Muscle of arm (tissue), 14 donors: ENCODE measurements at places on chromosomes 4 and X.

GRCh38 chr4:96093057-96093456 lies 253.2 kb downstream of the PDHA2 start:
- DNase-seq, result peak; percentile 6

DNA sequence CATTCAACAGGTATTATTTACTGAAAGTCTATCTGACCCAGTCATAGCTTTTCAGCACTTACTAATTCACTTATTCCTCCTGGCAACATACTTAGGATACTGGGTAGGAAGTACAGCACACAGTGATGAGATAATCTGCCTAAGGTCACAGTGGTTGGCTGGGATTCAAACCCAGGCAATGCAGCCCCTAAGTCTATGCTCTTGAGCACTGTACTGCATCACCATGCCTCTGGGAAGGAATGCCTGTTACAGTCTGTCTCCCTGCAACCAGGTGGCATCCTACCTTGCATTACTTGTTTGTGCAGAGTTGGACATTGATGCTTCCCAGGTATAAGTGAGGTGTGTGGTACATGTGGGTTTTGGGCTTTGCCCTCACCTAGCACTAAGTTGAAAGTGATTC lies 21.5 kb upstream of the LRAT start:
- no peak for DNase-seq

- DNase-seq, result no peak
Observed at GRCh38 chr4:41320278-41320677, 63.5 kb downstream of the UCHL1 start.

DNA sequence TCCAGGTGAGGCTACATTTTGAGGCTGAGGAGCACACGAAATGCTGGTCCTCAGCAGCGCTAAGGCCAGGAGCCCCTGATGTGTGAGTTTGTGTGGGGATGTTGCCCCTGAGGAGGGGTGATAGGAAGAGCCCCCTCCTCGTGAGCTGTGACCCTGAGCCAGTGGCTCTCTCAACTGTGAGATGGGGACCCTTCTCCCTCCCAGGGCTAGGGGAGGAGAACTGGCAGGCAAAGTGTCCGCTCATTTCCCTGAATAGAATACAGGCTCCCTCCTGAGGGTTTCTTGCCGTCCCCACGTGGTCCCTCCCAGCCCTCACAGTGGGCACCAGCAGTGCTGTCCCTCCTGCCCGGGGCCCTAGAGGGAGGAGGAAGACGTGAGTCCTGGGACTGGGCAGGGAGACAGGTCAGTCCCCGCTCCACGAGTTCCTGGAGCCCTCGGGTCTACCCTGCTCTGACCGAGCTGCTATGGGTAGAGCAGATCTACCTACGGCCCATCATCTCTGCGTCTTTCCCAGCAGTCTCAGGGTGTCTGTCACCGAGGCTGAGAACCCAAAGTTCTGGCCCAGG lies 21.0 kb upstream of the TBC1D14 start:
- DNase-seq, result no peak

- no peak for DNase-seq
Observed at GRCh38 chrX:110941906-110942305, 146.3 kb upstream of the CHRDL1 start.

DNA sequence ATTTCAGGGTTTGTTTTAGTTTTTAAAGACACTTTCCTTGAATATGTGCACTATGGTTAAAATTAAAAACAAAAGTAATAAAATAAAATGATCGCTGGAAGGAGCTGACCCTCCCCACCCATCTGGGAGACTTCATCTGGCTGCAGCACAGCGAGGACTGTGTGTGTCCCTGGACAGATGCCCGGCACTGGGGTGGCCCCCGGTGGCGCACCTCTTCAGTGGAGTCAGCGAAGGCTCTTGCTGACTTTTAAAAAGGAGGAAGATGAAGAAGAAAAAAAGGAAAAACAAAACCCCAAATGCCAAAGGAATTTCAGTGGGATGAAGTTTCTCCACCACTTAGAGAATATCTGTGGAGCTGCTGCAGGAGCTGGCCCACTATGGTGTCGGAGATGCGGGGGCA lies 5.4 kb upstream of the ADGRG4 start:
- DNase-seq, result no peak

- DNase-seq, result peak; percentile 23
Observed at GRCh38 chr4:86935853-86936733, 1.3 kb downstream of the AFF1 start.

GRCh38 chr4:143643399-143643798 lies 57.1 kb downstream of the FREM3 start:
- DNase-seq, result no peak

DNA sequence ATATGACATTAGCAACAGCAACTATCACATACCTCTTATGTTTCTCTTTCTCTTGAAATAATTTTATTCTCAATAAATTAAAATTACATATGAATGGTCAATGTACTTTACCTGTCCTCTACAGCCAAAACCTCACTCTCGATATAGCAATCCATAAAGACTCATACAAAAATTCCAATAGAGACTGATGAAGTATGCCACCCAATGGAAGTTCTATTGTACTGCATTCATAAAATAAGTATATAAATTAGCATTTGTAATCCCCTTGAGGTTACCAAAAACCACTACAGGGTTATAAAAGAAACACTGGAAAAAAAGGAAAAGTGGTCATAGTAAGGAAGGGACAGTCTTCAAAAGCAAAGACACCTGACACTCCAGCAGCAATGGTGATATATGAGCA lies 32.8 kb downstream of the CLDN2 start:
- DNase-seq, result no peak

DNA sequence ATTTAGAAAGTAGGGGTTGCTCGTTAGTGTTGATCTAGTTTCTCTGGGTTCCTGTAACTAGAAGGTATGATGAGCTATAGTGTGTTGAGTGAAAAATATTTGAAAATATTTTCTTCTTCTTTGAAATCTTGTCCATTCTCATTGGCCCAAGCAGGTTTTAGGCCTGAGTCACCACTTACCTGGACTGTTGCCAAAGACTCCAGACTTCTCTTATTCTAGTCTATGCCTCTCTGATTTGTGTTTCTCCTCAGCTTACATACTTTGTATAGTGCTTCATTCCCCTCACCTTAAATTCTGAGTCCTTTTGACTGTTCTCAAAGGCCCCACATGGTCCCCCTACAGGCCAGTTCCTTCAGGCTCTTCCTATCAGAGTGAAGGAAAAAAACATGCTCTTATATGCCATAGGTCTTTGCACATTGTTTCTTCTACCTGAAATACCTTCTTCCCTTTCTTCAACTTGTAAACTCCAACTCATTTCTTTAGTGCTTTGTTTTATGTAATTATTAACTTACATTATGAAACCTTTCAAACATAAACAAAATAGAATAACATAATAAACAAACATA lies 258.2 kb downstream of the PPP1R2C start:
- no peak for DNase-seq

- DNase-seq, result no peak
Observed at GRCh38 chr4:78661921-78662521, 110.5 kb downstream of the ANXA3 start.

DNA sequence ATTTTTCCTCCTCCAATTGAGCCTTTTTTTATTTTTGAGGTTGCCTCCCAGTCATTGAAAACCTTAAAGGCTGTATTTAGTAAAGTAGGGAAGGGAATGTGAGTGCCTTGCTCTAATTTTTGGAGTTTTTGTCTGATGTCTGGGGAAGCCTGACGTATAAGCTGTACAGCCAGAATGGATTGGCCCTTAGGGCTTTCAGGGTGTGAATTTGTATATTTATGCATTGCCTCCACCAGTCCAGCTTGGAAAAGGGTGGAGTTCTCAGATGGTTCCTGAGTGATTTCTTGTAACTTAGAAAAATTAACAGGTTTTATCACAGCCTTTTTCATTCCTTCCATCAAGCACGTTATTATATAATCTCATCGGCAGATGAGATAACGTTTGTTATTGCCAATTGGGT lies 8.6 kb upstream of the IL9R start:
- no peak for DNase-seq

- DNase-seq, result no peak
Observed at GRCh38 chr4:103105558-103106356, 6.1 kb upstream of the BDH2 start.

GRCh38 chr4:10495651-10496050 lies 38.4 kb upstream of the ZNF518B start:
- no peak for DNase-seq

DNA sequence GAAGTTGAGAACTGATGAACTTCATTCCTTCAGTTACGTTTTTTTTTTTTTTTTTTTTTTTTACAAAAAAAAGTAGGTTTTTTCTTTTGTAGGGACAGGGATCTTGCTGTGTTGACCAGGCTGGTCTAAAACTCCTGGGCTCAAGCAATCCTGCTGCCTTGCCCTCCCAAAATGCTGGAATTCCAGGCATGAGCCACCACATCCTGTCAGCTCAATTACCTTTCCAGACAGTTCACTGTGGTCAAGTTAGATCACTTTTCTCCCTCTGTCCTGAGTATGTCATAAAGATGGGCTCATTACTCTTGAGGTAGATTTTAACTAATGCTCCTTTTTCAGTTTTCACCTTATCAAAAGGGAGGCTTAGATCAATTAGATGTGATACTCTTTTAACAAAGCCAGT lies 10.8 kb upstream of the NR3C2 start:
- no peak for DNase-seq

GRCh38 chrX:43880425-43880824 lies 1.8 kb downstream of the MAOB start:
- DNase-seq, result no peak

- no peak for DNase-seq
Observed at GRCh38 chr4:121484633-121485032, 103.8 kb upstream of the QRFPR start.

- no peak for DNase-seq
Observed at GRCh38 chr4:6874981-6875380, 34.6 kb upstream of the TBC1D14 start.

GRCh38 chrX:66632473-66632872 lies 6.4 kb downstream of the EDA2R start:
- no peak for DNase-seq

DNA sequence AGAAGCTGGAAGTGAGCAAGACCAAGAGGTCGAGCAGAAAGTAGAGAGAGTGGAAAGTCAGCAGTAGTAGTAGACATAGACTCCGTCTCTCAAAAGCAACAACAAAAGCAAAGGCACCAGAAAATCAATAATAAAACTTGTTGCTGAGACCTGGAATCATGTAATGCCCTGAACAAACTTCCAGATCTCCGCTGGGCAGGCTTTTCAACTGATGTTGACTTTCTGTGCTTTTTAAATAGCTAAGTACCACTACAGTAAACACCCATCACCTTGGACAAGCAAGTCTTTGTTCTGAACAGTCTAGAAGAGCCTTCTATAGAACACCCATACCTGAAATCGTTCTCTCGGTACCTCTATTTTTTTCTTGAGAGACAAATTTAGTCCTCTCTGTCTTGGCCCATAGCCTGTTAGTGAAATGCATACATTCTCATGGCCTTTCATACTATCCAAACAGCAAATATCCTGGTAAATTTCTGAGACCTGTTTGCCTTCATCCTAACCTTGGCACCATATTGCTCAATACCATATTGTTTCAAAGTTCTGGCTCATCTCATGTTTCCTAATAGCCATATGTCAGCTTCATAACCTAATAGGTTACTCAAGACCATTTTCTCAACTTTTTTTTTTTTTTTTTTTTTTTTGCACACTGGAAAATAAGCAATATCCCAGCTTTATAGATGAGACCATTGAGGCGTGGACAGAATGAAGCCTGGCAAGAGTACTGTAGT lies 200.6 kb upstream of the RBPJ start:
- DNase-seq, result no peak

DNA sequence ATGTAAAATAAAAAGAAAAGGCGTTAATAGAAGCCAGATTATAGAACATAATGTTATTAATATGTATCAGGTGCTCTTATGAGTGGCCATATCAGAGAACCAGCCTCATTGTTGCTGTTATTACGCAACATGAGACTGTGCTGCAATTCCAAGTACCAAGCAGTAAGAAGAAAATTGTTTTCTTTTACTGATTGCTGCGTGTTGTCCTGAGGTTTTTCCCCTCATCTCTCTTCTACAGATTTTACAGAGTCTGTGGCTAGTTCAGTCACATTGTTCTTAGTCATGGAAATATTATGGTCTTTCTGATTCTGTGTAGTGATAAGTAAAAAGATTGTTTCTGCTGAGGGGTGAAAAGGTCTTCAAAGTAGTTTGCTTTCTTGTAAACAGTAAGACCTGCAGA lies 55.9 kb downstream of the NPNT start:
- no peak for DNase-seq

- no peak for DNase-seq
Observed at GRCh38 chrX:125384867-125385266, 65.2 kb downstream of the TEX13C start.
